T-helper 22 cell (primary cell): ENCODE measurements at places on chromosomes 7 and 10.

GRCh38 chr7:106371629-106372028, 86.8 kb upstream of the NAMPT start:
- DNase-seq, result no peak

- no peak for DNase-seq
Measured at GRCh38 chr7:12719981-12720865, 32.8 kb downstream of the ARL4A start.

DNA sequence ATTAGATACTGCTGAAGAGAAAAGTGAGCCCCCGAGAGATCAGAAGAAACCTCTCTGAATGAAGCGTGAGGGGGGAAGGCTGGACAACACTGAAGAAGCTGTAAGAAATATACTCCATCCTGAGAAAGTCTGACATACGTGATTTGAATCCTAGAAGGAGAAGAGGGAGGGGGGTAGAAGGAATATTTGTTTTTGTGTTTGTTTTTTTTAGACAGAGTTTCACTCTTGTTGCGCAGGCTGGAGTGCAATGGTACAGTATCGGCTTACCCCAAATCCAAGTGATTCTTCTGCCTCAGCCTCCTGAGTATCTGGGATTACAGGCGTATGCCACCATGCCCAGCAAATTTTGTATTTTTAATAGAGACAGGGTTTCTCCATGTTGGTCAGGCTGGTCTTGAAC, 52.6 kb downstream of the GALNT11 start:
- DNase-seq, result no peak

- DNase-seq, result no peak
Measured at GRCh38 chr7:149109969-149110368, 16.2 kb downstream of the ZNF425 start.

GRCh38 chr10:78460204-78460603, 426.5 kb downstream of the RPS24 start:
- no peak for DNase-seq

DNA sequence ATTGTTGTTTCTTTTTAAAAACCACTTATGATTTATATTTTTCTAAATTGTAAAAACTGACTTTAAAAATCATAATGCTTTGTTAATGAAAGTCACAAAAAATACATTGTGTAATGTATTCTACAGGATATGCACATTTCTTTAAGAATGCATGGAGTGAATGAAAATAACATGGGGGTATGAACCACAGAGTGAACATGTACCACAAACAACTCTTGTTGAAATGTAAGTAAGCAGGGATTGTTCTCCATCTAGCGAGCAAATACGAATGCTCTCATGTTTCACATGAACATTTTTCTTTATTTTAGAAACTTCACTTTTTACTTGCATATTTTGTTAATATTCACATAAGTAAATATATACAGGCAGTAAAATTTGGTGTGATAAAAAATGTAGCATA, 35.6 kb upstream of the LAMB4 start:
- DNase-seq, result no peak

GRCh38 chr7:74396993-74397392, 56.7 kb upstream of the GTF2IRD1 start:
- no peak for DNase-seq
